ENCODE measurements at places on chromosomes 6 and 20. TPM values are rescaled to one million over a fixed set of nuclear protein-coding genes. Genes with fewer than 3 reads are reported as not detected.

Gene SYNGAP1
- 129 TPM for total RNA-seq

Gene MAFB
- total RNA-seq: 15.0 TPM

Gene HLA-F
- total RNA-seq: 43.3 TPM

Gene CYB5R4
- 16.3 TPM for total RNA-seq

Gene COL19A1
- 8.3 TPM for total RNA-seq

Gene SLC26A8
- 4.7 TPM for total RNA-seq

Gene THBS2
- total RNA-seq: 12.0 TPM

Gene LHFPL5
- total RNA-seq: 4.3 TPM

Gene CAGE1
- not detected for total RNA-seq

Gene GLP1R
- 0.64 TPM for total RNA-seq

Gene SIRPD
- not detected for total RNA-seq

Gene GUCA1A
- not detected for total RNA-seq

Gene DZANK1
- total RNA-seq: 11.6 TPM

Gene TFAP2D
- total RNA-seq: 0.42 TPM

Gene TEAD3
- total RNA-seq: 6.8 TPM

Gene PPP1R16B
- total RNA-seq: 159 TPM

Gene HDDC2
- 91.5 TPM for total RNA-seq

Gene GABRR2
- total RNA-seq: 1.2 TPM

Gene C6orf89
- total RNA-seq: 71.2 TPM

Gene KCNG1
- 15.6 TPM for total RNA-seq

Gene ECT2L
- total RNA-seq: 1.3 TPM

Gene BPI
- total RNA-seq: not detected

Gene HLA-DMB
- 11.5 TPM for total RNA-seq

Gene SIRPB1
- 53.5 TPM for total RNA-seq

Gene C6orf118
- total RNA-seq: 3.7 TPM

Gene SPDEF
- 1.3 TPM for total RNA-seq

Gene RNF217
- total RNA-seq: 13.6 TPM

Gene TXLNB
- 0.72 TPM for total RNA-seq

Gene ENPP1
- 1.2 TPM for total RNA-seq

Gene GPRC6A
- total RNA-seq: not detected

Gene FAM162B
- 5.9 TPM for total RNA-seq

Gene EIF2S2
- total RNA-seq: 23.6 TPM

Gene NOTCH4
- total RNA-seq: 17.7 TPM

Gene STMN3
- total RNA-seq: 318 TPM

Gene RBBP8NL
- not detected for total RNA-seq

Gene CDSN
- total RNA-seq: not detected

Gene RFX6
- 0.28 TPM for total RNA-seq

Gene UNC5CL
- 1.1 TPM for total RNA-seq

Gene CHRNA4
- total RNA-seq: 37.2 TPM

Gene HLA-DOA
- 6.2 TPM for total RNA-seq

Gene C4A
- total RNA-seq: 64.0 TPM
